OCI-LY7 (cell line): ENCODE measurements at places on chromosomes 7 and 10. TPM values are rescaled to one million over a fixed set of nuclear protein-coding genes. Genes with fewer than 3 reads are reported as not detected.

The SUN3 gene
- total RNA-seq, result 2.7 and 2.9 TPM in 2 replicates

The NUDT13 gene
- not detected in 2 replicates for total RNA-seq

The OR6V1 gene
- total RNA-seq, result not detected in 2 replicates

The STK31 gene
- 0.40 TPM in 1 of 2 replicates, not detected in the other for total RNA-seq

The FAM241B gene
- total RNA-seq, result not detected in 2 replicates

The SLC26A3 gene
- total RNA-seq, result not detected in 2 replicates

The H2BK1 gene
- not detected in 2 replicates for total RNA-seq

The MGAM2 gene
- total RNA-seq, result not detected in 2 replicates

The MACC1 gene
- 9.1 and 11.1 TPM in 2 replicates for total RNA-seq

The CDHR1 gene
- not detected in 2 replicates for total RNA-seq

The SYT15 gene
- total RNA-seq, result 1.5 and 2.1 TPM in 2 replicates

The UCMA gene
- not detected in 2 replicates for total RNA-seq

The C10orf67 gene
- total RNA-seq, result not detected in 2 replicates

The LRRC61 gene
- total RNA-seq, result not detected in 2 replicates

The IRF5 gene
- 15.8 and 21.9 TPM in 2 replicates for total RNA-seq

The TUBAL3 gene
- total RNA-seq, result not detected in 2 replicates

The GRM8 gene
- total RNA-seq, result not detected in 2 replicates

The BLNK gene
- 182 and 201 TPM in 2 replicates for total RNA-seq

The NOM1 gene
- total RNA-seq, result 59.9 and 65.9 TPM in 2 replicates

The AKR1B1 gene
- total RNA-seq, result 162 and 167 TPM in 2 replicates

The ELN gene
- total RNA-seq, result not detected in 2 replicates

The ENTPD7 gene
- total RNA-seq, result 5.6 and 7.6 TPM in 2 replicates

The TSPAN12 gene
- not detected in 2 replicates for total RNA-seq

The CLCN1 gene
- total RNA-seq, result not detected in 2 replicates

The MYH16 gene
- total RNA-seq, result not detected in 2 replicates

The TAF6 gene
- 71.0 and 76.5 TPM in 2 replicates for total RNA-seq

The SFRP5 gene
- not detected in 2 replicates for total RNA-seq

The RNF148 gene
- not detected in 2 replicates for total RNA-seq

The ACSM6 gene
- total RNA-seq, result not detected in 2 replicates

The GTF2IRD1 gene
- 29.7 and 34.3 TPM in 2 replicates for total RNA-seq

The PAX2 gene
- not detected in 2 replicates for total RNA-seq

The UPK3B gene
- total RNA-seq, result 1.4 and 2.5 TPM in 2 replicates

The TAS2R41 gene
- total RNA-seq, result not detected in 2 replicates

The LIPN gene
- not detected in 2 replicates for total RNA-seq

The COL28A1 gene
- total RNA-seq, result 0.28 TPM in 1 of 2 replicates, not detected in the other

The PNLIPRP3 gene
- total RNA-seq, result not detected in 2 replicates

The HABP2 gene
- not detected in 2 replicates for total RNA-seq

The NXPH1 gene
- total RNA-seq, result not detected in 2 replicates

The COL13A1 gene
- not detected in 2 replicates for total RNA-seq

The POLR2J2 gene
- total RNA-seq, result 11.8 and 16.2 TPM in 2 replicates

The CPXM2 gene
- total RNA-seq, result not detected in 2 replicates

The NCF1 gene
- 96.0 and 100 TPM in 2 replicates for total RNA-seq

The DPP6 gene
- not detected in 2 replicates for total RNA-seq

The ALOX5 gene
- 139 and 169 TPM in 2 replicates for total RNA-seq

The IGF2BP3 gene
- total RNA-seq, result 94.3 and 108 TPM in 2 replicates

The EGR2 gene
- 0.19 and 0.30 TPM in 2 replicates for total RNA-seq

The CALHM3 gene
- not detected in 2 replicates for total RNA-seq

The STOX1 gene
- 2.5 and 2.6 TPM in 2 replicates for total RNA-seq

The RASA4 gene
- 52.4 and 64.6 TPM in 2 replicates for total RNA-seq

The PTPN20 gene
- total RNA-seq, result not detected in 2 replicates
